Stimulated activated naive CD4-positive, alpha-beta T cell treated with Interleukin-2 at 50 U/mL for 16 hours (primary cell): ENCODE measurements at places on chromosomes 7 and 10.

DNA sequence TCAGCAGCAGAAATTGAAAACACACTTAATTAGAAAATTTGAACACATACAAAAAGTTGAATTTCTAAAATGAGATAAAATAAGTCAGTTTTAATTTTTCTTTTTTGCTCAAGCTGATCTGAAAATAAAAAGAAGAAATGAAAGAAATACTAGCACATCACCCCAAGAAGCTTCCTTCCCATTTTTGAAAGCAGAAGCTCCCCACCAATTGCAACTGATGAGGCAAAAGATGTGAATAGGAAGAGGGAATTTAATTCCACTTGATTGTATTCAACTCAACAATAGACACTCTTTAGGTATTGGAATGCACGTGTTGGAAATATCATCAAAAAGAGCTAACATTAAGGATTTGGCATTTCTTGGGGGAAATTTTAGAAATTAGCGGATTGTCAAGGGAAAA, 175.8 kb downstream of the TRIL start:
- no peak for DNase-seq

DNA sequence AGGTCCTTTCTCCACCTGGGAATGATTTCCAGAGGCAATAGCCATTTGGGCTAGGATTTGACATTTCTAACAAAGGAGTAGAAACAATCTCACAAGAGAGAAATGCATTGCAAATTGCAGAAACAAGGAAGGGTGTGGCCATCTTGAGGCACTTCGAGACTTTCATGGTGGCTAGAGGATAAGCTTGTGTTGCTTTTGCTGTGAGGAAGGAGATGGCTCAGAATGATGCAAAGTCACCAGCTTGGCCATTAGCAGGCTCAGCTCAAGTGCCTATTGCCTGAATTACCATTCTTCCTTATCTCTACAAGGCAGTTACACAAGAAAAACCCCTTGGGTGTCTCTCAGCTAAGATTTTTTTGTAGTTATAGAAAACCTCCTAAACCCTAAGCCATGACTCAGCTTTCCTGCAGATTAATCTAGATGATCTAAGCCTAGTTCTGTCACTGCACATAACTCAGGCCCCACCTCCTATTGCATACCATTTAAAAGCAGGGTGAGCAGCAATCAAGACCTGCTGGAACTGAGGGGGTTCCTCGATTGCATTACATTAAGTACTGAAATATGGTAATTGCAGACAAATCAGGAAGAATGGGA, 683.1 kb downstream of the NRG3 start:
- DNase-seq = no peak

DNA sequence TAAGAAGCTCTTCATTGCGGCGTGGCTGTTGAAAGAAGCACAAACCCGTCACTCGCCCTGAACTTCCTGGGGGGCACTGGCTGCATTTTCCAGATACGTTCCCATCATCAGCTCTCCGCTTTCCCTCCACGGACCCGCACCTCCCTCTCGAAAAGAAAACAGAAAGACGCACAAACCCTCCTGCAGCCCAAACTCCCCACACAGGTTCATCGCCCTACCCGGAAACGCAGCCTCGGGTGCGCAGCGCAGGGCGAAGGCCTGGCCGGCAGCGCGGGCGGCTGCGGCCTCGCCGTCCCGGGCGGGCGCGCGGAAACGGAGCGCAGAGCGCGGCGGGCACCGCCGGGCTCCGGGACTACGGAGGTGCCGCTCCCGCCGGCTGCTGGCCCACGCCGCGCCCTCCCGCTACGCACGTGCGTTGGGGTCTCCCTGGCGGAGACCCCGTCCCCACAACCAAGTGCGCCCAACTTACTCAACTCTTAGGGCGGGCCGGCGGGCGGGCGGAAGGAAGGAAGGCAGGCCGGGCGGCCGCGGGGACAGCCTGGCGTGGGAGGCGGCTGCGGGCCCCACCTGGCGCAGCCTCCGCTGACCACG, 822 bp downstream of the ZNF800 start:
- peak; percentile 44 for DNase-seq

DNA sequence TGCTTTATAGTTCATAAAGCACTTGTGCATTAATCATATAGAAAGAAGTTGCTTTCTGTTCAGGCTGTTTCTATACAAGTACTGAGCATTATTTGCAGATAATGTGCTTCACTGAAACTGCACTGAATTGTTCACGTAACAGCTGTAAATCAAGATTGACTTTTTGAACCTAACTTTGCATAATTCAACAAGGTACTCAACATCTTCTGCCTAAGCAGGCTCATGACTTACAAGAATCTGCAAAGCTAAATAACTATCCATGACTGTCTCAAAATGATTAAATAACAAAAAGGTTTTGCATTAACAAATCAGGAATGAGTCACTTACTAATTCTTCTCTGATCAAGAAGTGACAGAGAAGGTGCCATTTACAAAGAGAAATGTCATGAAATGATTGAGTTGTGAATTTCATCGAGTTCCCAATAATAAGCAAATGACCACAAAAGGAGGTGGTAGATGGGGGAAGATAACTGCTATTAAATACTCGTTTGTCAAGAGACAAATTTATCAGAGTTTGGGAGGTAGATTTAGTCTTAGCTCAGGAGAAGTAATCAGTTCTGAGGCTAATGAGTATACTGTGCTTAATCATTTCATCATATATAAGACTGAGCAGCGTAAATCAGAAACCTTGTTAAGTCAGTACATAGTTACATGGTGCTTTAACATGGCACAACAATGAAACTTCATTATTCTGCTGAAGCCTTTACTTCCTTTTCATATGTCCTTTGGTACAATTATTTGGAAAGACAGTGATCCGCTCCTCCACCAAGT, 161.3 kb upstream of the LRRN3 start:
- no peak for DNase-seq

DNA sequence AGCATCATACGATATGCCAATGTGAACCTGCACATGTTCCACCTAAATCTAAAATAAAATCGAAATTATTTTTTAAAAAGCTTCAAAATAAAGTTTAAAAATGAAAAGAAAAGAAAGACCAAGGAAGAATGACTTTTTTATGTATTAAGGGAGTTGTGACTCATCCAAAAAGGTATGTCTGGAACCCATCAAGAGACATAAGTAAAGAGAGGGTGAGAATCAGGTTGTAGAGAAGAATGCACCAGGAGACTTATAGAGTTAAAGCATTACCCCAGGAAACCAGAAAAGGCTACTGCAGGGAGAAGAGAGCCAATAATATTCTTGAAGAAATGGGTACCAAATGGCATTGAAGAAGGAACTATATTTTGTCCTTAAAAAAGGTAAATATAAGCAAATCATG, 69.8 kb downstream of the CTTNBP2 start:
- DNase-seq = no peak
